A549 treated with dexamethasone at 1 μM for 4 hours (cell line): ENCODE measurements at places on chromosomes 6 and 20. TPM values are rescaled to one million over a fixed set of nuclear protein-coding genes. Genes with fewer than 3 reads are reported as not detected.

The ISM1 gene
- total RNA-seq, result 0.16 to 0.24 TPM (median 0.18 TPM) in 5 replicates

The LHFPL5 gene
- total RNA-seq, result 0.08 to 0.17 TPM (median 0.16 TPM) in 3 of 5 replicates, not detected in the others

The MYCT1 gene
- 0.09 TPM in 1 of 5 replicates, not detected in the others for total RNA-seq

The TINAG gene
- total RNA-seq, result 0.14 TPM in 1 of 5 replicates, not detected in the others

The RGS19 gene
- 34.0 to 48.8 TPM (median 43.6 TPM) in 5 replicates for total RNA-seq

The CCN5 gene
- 23.1 to 34.3 TPM (median 24.5 TPM) in 5 replicates for total RNA-seq

The SALL4 gene
- 0.68 to 1.6 TPM (median 1.3 TPM) in 5 replicates for total RNA-seq

The LTA gene
- total RNA-seq, result 0.06 to 0.21 TPM (median 0.12 TPM) in 4 of 5 replicates, not detected in the other

The CRISP1 gene
- total RNA-seq, result not detected in 5 replicates

The UST gene
- 5.1 to 6.7 TPM (median 5.5 TPM) in 5 replicates for total RNA-seq

The ZC2HC1B gene
- not detected in 5 replicates for total RNA-seq

The OPN5 gene
- not detected in 5 replicates for total RNA-seq

The CGA gene
- total RNA-seq, result 0.29 to 0.72 TPM (median 0.47 TPM) in 5 replicates

The NRSN1 gene
- not detected in 5 replicates for total RNA-seq

The ITPA gene
- 116 to 135 TPM (median 122 TPM) in 5 replicates for total RNA-seq

The DDO gene
- 0.06 to 0.15 TPM (median 0.09 TPM) in 5 replicates for total RNA-seq

The PLN gene
- not detected in 5 replicates for total RNA-seq

The HINT3 gene
- total RNA-seq, result 5.2 to 6.5 TPM (median 5.5 TPM) in 5 replicates

The MYBL2 gene
- 69.4 to 92.2 TPM (median 84.8 TPM) in 5 replicates for total RNA-seq

The PRICKLE4 gene
- total RNA-seq, result 0.33 to 1.1 TPM (median 0.78 TPM) in 5 replicates

The C6orf15 gene
- total RNA-seq, result 0.07 TPM in 1 of 5 replicates, not detected in the others

The ZNF217 gene
- total RNA-seq, result 16.6 to 26.9 TPM (median 24.0 TPM) in 5 replicates

The SYCP2L gene
- total RNA-seq, result 1.4 to 2.8 TPM (median 2.2 TPM) in 5 replicates
